ENCODE measurements at places on chromosomes 1 and 21.

DNA sequence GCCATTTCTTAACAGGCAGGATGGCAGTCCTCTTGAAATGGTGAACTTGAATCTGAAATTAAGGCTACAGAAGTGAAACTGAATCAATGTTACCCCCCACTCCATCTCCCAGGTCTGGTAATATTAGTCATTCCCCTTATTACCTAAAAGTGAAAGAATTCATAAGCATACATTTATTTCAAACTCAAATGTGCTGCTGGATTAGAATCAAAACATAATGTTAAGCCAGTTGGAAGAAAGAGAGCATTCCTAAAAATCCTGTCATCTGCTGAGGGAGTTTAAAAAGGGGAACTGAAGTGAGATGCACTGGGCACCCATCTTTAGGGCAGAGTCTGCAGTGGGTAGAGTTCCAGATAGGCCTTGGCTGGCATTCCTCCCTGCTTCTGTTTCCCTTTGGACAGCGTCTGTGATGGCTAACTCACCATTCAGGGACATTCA is 17.4 kb downstream of the KIAA0319L start:
- DNase-seq: no peak

GRCh38 chr1:165216254-165216653 is 140.3 kb downstream of the LMX1A start:
- no peak for DNase-seq

GRCh38 chr1:30009720-30010119 is 713.7 kb downstream of the MATN1 start:
- no peak for DNase-seq

GRCh38 chr1:192986110-192986747 is 72.9 kb downstream of the UCHL5 start:
- peak; percentile 80 for DNase-seq

DNA sequence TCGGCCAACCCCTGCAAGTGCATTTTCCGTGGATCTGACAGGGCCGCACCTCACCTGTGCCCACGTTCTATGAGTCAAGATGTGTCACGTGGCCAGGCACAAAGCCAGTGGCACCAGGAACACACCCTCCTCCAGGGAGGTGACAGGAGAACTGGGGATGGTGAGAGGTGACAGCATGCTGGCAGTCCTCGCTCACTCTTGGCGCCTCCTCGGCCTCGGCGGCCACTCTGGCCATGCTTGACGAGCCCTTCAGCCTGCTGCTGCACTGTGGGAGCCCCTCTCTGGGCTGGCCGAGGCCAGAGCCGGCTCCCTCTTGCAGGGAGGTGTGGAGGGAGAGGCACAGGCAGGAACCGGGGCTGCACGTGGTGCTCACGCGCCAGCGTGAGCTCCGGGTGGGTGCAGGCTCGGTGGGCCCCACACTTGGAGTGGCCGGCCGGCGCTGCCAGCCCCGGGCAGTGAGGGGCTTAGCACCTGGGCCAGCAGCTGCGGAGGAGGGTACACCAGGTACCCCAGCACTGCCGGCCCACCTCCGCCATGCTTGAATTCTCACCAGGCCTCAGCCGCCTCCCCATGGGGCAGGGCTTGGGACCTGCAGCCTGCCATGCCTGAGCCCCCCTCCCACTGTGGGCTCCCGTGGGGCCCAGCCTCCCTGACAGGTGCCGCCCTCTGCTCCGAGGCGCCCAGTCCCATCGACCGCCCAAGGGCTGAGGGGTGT is 11.6 kb upstream of the TTC34 start:
- DNase-seq: no peak

DNA sequence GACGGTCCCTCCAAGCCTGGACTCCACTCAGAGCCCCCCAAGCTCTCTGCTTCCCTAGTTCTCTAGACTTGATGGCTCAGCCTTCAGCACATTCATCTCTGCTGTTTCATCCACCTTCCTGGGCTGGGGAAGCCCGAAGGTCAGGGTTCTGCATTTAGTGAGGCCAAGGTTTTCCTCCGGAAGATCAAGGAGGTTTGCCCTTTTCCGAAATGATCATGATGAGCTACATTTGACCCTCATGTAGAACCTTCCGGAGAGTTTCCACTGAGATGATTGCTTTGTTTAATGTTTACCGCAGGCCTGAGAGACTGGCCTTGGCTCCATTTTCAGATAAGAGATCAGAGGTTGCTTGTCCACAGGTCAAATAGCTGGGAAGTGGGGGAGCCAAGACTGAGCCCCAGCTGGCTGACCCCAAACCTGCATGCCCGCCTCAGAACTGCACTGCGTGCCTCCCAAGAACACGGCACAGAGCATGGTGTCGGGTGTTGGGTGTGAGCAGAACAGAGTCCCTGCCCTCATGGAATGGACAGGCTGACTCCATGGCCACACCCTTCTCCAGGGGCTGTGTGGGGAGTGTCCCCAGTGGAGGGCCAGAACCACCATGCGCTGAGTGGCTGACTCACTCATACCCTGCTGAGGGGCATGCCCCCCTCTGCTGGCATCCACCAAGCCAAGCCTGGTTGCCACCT is 200.8 kb upstream of the TMEM51 start:
- DNase-seq: no peak

DNA sequence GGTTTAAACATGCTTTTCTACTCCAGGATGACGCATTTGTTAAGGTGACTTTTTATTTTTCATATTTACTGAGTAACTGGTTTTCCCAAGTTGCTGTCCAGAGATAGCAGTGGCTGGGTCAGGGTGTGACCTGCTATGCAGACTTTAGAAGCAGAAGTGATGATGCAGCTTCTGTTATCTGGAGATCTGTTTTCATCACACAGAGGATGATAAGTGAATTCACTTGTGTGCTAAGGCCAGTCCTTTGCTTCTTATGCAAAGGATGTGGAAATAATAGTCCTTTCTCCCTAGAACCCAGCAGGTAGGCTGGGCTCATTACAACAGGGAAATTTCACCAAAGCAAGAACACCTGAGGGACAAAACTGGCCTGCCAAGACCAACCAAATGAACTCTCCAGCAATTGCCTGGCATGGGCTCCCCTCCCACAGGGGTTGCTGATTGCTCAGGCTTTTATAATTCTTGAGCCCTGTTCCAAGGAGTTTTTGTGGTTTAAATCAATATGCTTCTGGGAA is 97.8 kb upstream of the LPGAT1 start:
- no peak for DNase-seq

DNA sequence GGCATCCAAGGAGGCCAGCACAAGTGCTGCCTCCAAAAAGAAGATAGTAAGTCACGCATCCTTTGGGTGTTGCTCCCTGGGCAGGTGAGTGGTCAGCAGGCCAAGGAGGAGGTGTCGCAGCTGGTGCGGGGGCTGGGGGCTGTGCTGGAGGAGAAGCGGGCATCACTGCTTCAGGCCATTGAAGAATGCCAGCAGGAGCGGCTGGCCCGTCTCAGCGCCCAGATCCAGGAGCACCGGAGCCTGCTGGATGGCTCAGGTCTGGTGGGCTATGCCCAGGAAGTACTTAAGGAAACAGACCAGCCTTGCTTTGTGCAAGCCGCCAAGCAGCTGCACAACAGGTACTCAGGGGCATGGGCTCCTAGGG is 4.3 kb downstream of the TRIM46 start:
- DNase-seq: peak; percentile 48
